Ovary (tissue), 10 donors: ENCODE measurements at places on chromosomes 12 and 14. TPM values are rescaled to one million over a fixed set of nuclear protein-coding genes. Genes with fewer than 3 reads are reported as not detected.

The GPRC5A gene
- total RNA-seq = 46.1 TPM

The HSPB8 gene
- 14.2 TPM for total RNA-seq

The PTPRO gene
- 0.46 TPM for total RNA-seq

The LRCOL1 gene
- total RNA-seq = not detected

The CS gene
- 70.5 TPM for total RNA-seq

The RARG gene
- 36.6 TPM for total RNA-seq

The DNAJC22 gene
- 0.60 TPM for total RNA-seq

The PTCSC3 gene
- not detected for total RNA-seq

The INHBC gene
- not detected for total RNA-seq

The PITPNM2 gene
- total RNA-seq = 71.8 TPM

The KRT74 gene
- total RNA-seq = not detected

The CFAP73 gene
- not detected for total RNA-seq

The PTPN6 gene
- total RNA-seq = 9.8 TPM

The TAS2R46 gene
- 4.0 TPM for total RNA-seq

The P3H3 gene
- 38.2 TPM for total RNA-seq
